Right atrium auricular region (tissue), 2 donors: ENCODE measurements at places on chromosomes 7 and 10. TPM values are rescaled to one million over a fixed set of nuclear protein-coding genes. Genes with fewer than 3 reads are reported as not detected.

- DNase-seq: no peak
Measured at GRCh38 chr7:106768324-106768751, 96.7 kb upstream of the PIK3CG start.

GRCh38 chr10:22770270-22770669 is 55.9 kb upstream of the PIP4K2A start:
- DNase-seq: no peak

DNA sequence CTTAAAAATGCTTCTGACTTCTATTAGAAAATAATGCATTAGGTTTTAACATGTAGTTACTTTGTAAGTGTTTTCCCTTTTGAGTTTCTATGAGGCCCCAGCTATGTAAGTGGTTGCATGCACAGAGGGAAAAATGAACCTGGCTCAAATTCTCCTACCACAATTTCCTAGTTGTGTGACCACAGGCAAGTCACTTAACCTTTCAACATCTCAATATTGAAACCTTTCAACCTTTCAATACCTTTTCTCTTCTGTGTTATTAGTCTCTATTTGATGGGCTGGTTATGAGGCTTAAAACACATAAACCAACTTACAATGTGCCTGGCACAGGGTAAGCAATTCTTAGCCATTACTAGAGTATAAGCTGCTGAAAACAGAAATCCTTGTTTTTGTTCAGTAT is 203.0 kb downstream of the KCND2 start:
- DNase-seq: no peak

The SEC31B gene
- total RNA-seq: 2.0 TPM

The CALHM3 gene
- not detected for total RNA-seq

DNA sequence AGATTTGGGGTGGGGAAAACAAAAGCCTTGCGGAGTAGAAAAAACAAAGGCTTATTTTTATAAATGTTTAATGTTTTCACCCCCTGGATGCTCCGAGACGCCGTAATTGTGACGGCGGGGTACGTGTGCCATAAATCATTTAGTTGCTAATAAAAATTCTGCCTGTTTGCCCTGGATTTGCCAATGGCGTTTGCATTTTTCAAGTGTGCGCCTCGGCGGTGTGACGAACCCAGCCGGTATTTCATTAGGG is 2.5 kb upstream of the TNRC18 start:
- DNase-seq: no peak

DNA sequence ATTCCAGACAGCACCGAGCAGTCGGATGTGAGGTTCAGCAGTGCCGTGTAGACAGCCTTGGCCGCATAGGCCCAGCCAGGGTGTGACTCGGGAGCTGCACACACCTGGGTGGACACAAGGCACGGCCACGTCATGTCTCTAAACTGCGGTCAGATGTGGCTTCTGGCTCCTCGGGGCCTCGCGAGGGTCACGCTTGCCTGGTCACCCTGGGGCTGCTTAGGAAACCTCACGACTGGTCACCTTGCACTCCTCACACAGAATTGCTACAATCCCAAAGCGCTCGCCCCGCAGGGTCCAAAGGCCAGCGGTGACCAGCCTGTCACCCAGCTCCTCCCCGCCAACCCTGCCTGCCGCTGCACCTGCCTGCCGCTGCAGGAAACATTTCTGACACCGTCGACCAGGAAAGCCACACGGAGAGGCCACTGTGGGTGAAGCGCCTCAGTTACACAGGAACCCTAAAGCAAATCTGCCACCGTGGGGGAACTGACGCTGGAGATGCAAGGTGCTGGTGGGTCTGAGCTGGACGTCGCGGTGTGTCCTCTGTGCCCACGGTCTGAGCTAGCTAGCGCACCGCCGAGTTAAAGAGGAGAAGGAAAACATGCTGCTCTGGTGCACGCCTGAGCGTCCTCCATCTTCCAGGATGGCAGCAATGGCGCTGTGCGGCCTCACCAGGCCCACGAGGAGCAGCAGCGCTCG is 5.0 kb downstream of the GPER1 start:
- DNase-seq: no peak

The MMD2 gene
- 0.19 TPM for total RNA-seq

The MAT1A gene
- not detected for total RNA-seq

DNA sequence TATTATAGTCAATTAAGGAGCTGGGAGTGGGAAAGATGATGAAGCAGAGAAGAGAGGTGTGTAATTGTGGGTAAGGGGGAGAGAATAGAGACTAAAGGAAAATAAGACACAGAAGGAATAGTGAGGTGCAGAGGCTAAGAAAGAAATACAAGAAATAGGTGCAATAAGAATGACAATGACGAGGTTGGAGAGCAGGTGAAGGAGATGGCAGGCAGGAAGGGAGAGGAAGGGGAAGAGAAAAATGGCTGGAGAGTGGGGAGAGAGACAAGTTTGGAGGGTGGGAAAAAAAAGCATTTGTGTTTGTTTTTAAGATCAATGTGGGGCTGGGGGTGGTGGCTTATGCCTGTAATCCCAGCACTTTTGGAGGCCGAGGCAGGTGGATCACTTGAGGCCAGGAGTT is 27.6 kb upstream of the MKLN1 start:
- DNase-seq: no peak

The SPDYE8 gene
- not detected for total RNA-seq

DNA sequence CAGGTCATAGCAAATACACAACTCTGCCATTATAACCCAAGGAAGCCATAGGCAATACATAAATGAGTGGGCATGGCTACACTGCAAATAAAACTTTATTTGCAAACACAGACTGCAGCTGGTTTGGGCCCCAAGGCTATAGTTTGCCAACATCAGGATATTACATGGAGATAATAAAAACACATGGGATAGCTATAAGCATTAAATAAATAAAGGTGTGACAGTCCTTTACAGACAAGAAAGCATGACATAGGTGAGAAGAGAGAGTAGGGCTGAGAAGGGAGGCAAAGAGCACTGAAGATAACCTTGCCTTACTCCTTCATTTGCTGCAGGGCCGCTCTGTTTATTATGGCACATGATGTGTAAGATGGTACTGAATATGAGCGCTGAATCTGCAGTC is 135.1 kb upstream of the GHITM start:
- DNase-seq: no peak

The PLEKHA1 gene
- total RNA-seq: 28.9 TPM

DNA sequence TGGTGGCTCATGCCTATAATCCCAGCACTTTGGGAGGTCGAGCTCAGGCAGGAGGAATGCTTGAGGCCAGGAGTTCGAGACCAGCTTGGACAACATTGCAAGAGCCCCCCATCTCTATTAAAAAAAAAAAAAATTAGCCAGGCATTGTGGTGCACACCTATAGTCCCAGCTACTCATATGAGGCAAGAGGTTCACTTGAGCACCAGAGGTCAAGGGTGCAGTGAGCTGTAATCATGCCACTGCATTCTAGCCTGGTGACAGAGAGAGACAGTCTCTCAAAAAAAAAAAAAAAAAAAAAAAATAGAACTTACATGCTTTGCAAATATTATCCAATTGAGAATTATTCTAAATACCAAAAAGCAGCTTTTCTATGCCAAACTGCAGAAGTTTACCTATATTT is 11.0 kb downstream of the KIN start:
- no peak for DNase-seq

DNA sequence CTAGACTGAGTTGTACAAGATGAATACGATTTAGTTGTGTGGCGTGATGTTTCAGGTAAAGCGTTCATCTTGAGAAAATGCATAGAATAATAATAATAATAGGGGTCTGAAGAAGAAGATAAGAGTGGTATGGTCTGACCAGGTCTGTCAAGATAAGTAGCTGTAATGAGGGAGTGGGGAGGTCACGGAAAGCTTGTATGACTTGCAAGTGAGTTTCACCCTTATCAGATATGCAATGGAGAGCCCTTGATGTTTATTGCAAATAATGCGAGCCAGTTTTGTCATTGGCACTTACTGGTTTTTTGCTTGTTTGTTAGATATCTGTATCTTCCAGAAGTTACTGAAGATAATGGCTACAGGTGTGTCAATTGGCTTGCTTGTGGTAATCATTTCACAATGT is 611.5 kb downstream of the CNTNAP2 start:
- DNase-seq: no peak

DNA sequence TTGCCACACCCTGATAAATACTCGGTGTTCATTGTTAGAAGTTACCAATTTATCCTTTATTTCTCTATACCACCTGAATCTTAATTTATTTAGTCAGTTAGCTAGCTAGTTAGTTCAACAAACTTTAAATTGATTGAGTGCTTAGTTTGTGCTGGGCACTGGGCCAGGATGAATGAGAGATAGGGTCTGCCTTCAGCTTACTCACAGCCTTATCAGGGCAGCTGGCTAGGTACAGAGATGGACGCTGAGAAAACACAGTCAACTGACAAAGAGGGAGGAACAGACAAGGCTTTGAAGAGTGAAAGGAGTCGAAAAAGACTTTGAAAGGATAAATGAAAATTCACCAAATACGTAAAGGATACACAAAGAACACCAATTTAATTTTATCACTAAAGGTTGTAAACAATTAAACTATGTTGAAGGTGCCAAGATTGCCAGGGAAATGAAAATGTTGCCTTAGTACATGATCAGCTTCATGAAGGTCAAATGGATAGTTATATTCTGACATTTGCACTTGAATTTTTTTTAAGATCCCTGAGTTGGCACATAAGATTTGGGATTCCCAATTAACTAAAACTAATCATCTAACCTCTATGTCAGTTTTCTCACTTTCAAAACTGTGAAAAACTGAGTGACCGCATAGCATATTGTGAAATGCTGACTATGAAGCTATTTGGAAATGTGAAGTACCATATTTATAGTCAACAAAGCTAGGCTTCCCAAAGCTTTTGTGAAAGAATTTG is 2.1 kb downstream of the CAV2 start:
- DNase-seq: no peak

- DNase-seq: no peak
Measured at GRCh38 chr10:19247843-19248242, 199.2 kb downstream of the MALRD1 start.

DNA sequence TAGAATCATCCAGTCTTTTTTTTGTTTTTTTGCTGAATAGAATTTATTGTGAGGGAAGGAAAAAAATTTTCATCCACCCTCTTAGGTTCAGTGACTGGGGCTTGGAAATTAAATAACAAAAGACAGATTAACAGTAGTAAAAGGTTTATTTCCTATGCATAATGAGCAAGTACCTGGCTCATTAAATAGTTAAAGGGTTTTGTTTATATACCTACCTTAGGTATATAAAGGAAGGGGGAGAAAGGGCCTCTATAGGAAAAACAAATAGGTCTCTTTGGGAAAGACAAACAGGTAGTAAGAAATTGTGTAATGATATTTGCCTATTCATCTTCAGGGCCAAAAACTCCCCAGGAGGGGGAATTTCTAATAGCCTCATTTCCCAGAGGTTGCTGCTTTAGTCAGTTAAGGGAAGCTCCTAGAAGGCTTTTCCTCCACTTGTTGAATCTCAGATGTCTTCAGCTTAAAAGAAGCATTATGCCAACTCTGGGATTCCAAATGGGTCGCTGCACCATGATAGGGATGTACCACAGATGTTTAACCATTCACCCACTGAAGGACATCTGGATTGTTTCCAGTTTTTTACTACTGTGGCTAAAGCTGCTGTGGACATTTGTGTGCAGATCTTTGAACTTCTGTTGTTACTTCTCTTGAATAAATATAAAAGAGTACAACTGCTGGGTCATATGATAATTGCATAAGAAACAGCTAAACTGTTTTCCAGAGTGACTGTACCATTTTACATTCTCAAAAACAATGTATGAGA is 11.3 kb downstream of the ACADSB start:
- DNase-seq: no peak

DNA sequence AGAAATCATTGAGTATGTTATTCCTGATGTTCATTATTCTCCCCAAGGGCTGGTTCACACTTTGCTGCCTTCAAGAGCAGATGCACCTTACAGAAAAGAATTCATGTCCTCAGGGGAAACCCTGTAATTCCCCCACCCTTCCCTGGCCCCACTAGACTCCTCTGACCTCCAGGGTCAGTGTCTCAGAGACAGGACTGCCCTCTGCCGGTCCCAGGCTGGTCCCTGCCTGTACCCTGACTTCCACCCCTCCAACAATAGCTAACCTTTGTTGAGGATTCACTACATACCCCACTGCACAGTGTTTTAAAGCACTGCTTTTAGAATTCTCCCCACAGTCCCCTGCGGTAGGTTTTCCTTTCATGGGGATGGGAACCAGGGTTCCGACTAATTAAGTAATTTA is 4.4 kb upstream of the SEPHS1 start:
- no peak for DNase-seq

DNA sequence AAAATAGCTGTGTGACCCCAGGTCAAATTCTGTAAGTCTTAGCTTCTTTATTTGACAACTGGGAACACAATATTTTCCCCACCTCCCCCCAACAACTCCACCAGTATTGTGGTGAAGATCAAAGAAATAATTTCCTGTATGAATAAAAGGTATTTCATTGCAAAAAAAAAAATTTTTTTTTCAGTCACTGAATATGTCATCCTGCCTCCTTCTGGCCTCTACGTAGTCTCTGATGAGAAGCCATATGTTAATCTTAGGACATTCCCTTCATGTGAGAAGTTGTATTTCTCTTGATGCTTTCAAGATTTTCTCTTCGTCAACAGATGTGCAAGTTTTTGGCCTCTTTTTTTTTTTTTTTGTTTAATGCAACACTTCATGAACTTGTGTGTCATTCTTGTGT is 33.0 kb downstream of the ZNF33A start:
- DNase-seq: no peak

The ITIH2 gene
- total RNA-seq: not detected

The DENND2A gene
- total RNA-seq: 10.5 TPM

GRCh38 chr10:964321-964987 is 23.8 kb upstream of the GTPBP4 start:
- DNase-seq: no peak

The NUP205 gene
- total RNA-seq: 14.3 TPM

The IL15RA gene
- 9.6 TPM for total RNA-seq

The ZNF727 gene
- total RNA-seq: 2.8 TPM

The SMARCD3 gene
- total RNA-seq: 81.5 TPM

DNA sequence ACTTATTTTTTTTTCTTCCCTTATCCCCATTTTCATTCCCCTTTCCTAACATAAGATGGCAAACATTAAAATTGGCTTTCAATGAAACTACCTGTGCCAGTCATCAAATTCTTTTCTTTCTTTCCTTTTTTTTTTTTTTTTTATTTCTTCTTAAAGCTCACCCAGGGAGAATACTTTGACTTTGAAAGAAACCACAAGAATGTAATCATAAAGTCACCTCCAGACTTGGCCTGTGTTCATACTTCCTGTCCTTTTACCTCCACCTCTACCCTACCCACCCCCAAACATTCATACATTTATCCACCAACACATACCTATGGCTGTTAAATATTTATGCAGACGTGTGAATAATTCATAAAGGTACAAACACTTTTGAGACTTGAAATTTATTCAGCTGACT is 254.6 kb downstream of the SLC25A13 start:
- no peak for DNase-seq

DNA sequence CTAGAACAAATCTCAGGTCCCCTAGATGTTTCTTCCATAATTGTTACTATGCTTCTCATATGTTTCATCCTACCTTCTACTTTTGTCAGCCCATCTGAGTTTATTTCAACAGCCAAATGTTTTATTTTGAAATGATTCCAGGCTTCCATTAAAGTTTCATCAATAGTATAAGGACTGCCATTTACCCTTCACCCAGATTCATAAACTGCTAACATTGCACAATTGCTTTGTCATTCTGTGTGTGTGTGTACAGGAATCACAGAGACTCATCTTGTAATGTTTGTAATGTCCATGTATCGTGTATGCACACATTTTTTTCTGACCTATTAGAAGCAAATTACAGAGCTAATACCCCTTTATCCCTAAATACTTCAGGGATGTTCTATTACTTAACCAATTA is 25.5 kb downstream of the MMRN2 start:
- DNase-seq: no peak

GRCh38 chr7:107643407-107643806 is 17.2 kb upstream of the SLC26A4 start:
- DNase-seq: no peak
